ENCODE measurements at places on chromosomes 13 and 19.

GRCh38 chr19:35992907-35993765 is 1.9 kb upstream of the SDHAF1 start:
- DNase-seq = no peak

GRCh38 chr13:97851269-97851668 is 102.2 kb upstream of the IPO5 start:
- no peak for DNase-seq

GRCh38 chr13:41706152-41706551 is 248.8 kb downstream of the RGCC start:
- DNase-seq = no peak

DNA sequence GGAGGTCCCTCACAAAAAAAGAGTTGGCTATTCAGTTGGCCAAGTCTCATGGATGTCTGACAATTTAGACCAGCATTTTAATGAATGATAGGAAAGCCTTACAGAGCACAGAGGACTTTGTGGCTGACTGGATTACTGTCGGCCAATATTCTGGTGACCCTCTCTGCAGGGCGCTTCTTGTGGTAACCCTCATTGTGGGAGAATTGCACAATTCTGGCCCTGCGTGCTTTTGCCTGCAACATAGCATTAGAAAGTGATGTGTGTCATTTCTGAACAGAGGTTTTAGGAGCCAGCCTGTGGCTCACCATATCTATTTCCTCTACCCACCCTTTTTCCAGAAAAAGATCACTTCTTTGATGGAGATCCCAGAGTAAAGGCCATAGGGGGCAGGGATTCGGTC is 71.4 kb downstream of the EFNB2 start:
- DNase-seq = no peak

GRCh38 chr13:26895808-26896466 is 135.4 kb upstream of the GPR12 start:
- DNase-seq = no peak
